Endothelial cell of umbilical vein (primary cell): ENCODE measurements at places on chromosomes 12 and 14. TPM values are rescaled to one million over a fixed set of nuclear protein-coding genes. Genes with fewer than 3 reads are reported as not detected.

Gene TAS2R9
- polyA plus RNA-seq = not detected in 2 replicates

Gene HAL
- polyA plus RNA-seq = 0.18 and 0.51 TPM in 2 replicates

DNA sequence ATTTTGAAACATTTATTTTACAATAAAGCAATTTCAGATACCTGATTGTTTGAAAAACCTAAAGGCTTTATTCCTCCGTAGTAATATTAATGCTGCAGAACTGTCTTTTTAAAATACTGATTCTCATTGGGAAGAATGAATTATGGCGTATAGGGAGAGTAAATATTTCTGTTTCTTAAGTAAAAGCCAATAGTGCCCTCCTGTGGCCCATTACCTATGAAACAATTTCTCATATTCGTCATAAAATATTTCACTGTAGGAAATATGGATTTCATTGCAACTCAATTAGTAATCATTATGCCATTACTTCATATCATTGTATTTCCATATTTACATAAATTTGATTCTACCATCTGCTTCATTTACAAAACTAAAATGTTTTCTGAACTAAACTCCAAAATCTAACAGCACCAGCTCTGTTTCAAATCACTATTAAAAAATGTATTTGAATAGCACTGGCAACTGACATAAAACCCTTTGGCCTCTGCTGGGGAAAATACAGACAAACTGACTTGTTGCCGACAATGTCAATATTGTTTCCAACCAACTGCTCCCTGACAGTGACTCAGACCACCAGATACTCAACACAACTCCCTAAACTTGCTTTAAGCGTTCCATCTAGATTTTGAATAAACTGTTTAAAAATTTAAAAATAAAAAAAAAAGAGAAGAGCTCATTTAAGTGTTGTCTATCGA, 290.3 kb downstream of the NAV3 start:
- peak; percentile 49 for DNase-seq

GRCh38 chr12:53190108-53190729, 9.5 kb upstream of the CSAD start:
- peak; percentile 49 for DNase-seq

- no peak for DNase-seq
Observed at GRCh38 chr14:37422748-37423147, 172.3 kb downstream of the FOXA1 start.
